Prostate gland (tissue), 2 donors: ENCODE measurements at places on chromosomes 1 and 21.

DNA sequence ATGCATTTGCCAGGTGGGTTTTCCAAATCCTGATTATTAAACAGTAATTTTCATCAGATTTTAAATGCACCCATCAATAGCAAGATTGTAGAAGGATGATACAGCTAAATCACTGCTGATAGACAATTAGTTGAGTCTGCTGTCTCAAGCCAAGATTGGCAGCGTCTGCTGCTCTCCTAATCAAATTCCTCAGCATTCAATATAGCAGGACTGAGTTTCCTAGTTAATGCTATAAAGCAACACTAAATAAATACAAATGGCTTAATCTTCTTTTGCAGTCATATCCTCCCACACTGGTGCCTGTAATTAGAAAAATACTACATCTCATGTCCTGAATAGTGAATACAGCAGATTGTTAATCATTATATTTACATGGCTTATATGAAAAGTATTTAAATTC, 1028.8 kb downstream of the ADGRL2 start:
- DNase-seq = no peak

DNA sequence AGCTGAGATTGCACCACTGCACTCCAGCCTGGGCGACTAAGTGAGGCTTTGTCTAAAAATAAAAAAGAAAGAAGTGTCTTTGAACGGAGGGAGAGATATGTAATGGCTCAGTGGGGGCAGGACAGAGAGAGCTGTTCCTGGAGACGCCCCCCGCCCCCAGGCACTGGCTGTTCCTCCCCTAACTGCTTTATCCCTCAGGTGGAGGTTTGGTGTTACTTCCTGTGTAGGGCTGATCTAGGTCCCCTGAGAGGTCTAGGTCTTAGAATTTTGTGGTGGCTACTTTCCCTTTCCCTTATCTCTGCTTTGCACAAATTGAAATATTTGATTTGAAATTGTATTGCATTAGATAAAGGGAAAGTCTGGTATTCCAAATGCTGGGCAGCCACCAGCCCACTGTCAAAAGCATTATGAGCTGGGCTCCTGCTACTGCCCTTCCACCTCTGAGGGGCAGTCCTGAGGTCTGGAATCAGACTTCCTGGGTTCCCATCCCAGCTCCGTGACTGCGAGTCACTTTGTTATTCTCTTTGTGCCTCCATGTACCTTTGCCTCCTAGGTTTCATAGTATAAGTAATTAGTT, 134.8 kb upstream of the KIF26B start:
- no peak for DNase-seq

GRCh38 chr1:71940261-71940660, 342.1 kb downstream of the NEGR1 start:
- DNase-seq = no peak

GRCh38 chr1:212959266-212960220, 9.2 kb downstream of the VASH2 start:
- DNase-seq = no peak

DNA sequence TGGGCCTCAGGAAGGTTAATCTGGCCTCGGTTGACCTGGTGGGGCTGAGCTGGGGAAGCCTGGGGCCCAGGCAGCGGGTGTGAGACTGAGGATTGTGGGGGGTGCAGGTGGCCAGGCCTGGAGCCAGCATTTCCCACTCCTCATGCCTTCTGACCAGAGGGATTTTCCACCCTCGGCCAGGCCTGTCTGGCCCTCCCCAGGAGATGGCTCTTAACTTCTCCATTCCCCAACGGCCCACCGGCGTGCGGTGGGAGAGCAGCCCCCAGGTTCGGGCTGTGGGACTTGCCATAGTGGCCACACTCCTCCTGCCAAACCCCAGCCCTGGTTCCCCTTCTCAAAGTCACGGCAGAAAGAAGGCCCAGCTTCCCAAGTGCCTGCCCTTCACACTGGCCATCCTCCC, 126.5 kb upstream of the RUNX3 start:
- no peak for DNase-seq

DNA sequence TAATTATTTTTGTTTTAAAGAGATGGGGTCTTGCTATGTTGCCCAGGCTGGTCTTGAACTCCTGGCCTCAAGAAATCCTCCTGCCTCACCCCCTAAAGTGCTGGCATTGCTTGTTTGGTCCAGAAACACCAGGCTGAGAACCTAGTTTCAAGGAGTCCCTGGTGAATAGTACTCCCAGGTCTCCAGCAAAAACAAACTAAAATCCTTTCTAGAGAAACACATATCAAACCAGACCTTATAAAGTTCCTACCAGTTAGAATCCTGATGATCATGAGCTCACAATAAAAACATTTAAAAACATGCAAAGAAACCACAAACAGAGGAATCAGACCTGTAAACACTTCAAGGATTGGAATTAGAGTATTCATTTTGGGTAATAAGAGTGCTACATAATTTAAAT, 34.4 kb upstream of the PADI1 start:
- DNase-seq = no peak

GRCh38 chr1:94383966-94384408, 34.2 kb upstream of the ABCD3 start:
- no peak for DNase-seq

DNA sequence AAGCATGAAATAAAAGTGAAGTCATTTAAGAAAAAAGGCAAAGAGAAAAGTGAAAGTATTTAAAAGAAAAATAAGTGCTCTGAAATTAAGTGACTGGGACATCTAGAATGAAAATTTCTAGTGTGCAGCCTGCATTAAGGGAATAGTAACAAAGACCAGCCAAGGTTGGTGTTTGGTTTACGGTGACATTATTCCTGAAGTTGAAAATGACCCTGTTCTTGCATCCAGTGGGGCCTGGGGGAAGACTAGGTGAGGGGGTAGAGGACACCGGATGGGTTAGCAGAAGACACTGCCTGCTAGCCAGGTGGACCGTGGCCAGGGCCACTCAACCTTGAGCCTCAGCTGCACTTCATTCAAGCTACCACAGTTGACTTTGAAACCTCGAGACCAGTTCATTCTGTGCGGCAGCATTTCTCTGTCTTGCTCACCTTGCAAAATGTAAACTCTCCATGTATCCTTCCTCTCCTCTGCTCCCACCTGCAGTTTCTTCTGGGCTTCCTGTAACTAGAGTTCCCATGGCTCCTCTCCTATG, 14.3 kb upstream of the KCNK1 start:
- no peak for DNase-seq

- DNase-seq = no peak
Measured at GRCh38 chr1:198015309-198015708, 98.1 kb downstream of the LHX9 start.

- no peak for DNase-seq
Measured at GRCh38 chr1:56566061-56566744, 13.2 kb downstream of the PLPP3 start.

GRCh38 chr1:116122955-116123757, 12.0 kb downstream of the MAB21L3 start:
- DNase-seq = no peak

DNA sequence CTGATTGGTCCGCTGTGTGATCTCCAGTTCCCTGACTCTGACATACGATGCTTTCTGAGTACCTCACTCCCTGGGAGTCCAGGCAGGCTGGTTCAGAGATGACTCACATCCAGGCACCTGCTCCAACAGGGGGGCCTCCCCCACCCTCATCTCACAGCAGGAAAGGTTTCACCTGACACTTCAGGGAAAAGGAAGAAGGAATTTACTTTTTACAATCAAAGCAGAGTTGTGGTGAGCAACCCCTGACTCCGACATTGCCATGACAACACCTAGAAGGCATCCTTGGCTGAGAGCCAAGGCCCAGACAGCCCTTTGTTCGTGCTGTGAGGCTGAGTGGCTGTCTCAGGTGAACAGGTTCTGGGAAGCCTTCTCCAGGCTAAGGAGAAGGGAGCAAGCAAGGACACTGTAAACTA, 164.6 kb upstream of the GJB5 start:
- no peak for DNase-seq

DNA sequence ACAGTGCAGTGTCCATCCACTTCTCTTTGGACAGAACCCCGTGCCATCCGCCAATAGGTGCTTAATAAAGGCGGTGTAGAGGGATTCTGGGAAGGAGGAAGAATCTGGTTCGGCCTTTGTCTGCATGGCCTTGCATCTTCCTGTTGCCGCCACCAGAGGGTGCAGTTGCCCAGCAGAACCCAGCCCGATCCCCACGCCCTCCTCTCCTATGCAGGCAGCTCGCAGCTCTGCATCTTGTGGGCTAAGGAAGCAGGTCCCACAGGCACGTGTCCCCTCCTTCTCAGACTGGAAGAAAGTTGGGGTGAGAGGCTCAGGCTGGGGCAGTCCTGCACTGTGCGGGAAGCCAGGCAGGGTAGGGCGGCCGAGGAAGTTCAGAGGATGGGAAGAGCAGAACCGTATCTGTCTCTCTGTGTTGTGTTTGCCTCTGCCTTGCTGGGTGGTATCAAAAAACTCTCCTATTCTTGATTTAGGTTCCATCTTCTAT, 20.8 kb downstream of the NAV1 start:
- peak; percentile 73 for DNase-seq

DNA sequence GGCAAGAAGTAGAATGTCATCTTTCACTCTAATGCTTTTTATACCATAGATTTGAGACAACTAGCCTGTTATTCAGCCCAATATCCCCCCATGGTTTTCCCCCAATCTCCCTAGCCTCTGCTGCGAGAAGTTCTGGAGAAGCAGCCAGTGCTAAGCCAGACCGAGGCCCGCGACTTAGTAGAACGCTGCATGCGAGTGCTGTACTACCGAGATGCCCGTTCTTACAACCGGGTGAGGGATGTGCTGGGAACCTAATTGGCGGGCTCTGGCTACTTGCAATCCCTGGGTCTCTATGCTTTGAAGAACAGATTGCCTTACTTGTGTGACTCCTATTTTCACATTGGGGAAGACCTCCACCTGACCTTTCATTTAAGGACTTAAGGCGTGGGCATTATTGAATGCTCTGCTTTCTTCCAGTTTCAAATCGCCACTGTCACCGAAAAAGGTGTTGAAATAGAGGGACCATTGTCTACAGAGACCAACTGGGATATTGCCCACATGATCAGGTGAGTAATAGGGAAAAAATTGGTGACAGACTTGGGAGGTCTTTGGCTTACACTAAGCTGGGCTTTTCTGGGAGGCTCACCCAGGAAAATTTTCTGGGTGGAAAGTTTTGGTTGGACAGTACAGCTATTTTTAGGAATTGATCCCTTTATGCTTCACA, 1.9 kb downstream of the PSMB4 start:
- DNase-seq = no peak

GRCh38 chr21:44709426-44710293, 1.7 kb downstream of the TSPEAR start:
- DNase-seq = no peak

DNA sequence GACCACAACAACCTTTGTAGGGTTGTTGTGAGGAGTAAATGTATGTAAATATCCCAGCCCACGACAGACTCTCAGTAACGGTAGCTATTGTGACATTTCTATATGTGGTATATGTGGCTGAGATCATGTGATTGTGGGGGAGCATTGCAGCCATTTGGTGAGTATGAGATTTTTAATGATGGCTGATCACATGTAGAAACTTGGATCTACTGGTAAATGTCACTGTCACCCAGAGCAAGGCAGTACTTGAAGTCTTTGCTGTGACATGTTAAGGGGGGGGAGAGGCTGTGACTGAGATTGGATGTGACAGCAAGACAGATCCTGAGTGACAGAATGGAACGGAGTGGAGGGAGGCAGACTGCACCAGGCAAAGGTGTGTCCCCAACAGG, 23.9 kb upstream of the MEF2D start:
- DNase-seq = no peak

DNA sequence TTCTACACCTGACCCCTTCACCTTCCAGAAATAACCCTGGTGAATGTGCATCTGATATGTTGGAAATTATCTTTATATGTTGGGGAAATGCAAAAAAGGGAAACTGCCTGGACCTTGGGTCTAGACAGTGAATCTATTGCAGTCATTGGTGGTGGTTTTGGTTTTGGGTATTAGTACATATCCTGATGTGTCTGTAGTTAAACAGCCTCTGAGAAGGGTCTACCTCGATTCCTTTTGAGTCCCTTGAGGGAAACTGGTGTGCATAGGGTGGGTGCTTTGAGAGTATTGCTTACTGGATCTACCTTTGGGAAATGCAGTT, 127.3 kb upstream of the KIAA0040 start:
- no peak for DNase-seq

GRCh38 chr1:4718071-4718470, 63.7 kb downstream of the AJAP1 start:
- DNase-seq = no peak

DNA sequence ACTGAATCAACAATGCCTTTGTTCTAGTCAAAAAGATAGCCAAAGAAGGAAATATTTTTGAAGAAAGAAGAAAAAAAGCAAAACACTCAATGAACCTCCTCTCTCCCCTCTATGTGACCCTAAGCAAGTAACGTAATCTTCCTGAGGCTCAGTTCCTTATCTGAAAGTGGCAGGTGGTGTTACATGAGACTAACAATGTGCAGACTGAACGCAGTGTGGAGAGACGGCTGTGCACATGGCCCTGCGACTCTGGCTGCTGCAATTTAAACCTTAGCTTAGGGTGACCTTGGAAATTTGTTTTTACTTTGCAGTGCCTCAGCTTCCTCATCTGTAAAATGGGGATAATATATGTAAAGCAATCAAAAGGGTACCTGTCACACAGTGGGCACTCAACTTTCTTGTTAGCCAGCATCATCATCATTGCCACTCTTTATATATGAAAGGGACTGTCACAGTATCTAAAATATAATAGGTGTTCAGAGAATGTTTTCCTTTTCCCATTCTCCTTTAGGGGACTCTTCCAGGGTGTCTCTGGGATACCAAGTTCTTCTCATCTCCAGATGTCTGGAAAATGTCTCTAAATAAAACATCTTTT, 100.1 kb upstream of the JUN start:
- no peak for DNase-seq

DNA sequence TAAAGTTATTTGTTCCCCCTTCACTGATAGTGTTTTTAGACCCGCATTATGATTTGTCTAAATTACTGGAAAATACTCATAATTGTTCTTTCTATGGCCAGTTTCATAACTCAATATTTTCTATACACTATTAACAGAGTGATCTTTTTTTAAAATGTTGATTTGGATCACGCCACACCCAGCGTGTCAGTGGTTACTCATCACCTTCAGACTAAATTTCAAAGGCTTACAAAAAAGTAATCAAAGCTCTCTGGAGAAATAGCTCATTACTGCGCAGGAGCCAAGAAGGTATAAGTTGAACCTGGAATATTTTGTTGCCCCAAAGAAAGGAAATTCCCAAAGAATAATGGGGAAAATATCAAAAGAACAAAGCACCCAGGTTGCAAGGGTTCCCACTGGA, 104.9 kb downstream of the EVI5 start:
- no peak for DNase-seq

GRCh38 chr1:66388913-66389312, 145.0 kb upstream of the SGIP1 start:
- no peak for DNase-seq

- no peak for DNase-seq
Measured at GRCh38 chr1:71270394-71270915, 189.6 kb upstream of the ZRANB2 start.

DNA sequence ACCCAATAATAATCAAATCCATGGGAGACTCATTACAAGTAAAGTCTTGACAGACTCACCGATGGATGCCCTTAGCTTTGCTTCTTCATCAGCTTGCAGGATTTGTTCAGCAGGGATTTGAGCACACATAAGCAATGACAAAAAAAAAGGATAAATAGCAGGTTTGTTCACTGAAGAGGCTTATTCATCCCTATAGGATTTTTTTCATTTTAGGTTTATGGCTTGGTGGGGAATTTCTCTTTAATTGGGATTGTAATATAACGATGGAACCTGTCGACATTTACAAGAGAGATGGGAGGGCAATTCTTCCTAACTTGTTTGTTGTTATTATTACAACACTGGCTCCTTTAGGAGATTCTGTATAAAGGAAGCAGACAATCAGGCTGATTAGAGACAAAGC, 649.1 kb upstream of the PLXNA2 start:
- DNase-seq = no peak

GRCh38 chr1:115144176-115144575, 54.9 kb upstream of the TSPAN2 start:
- DNase-seq = no peak
